ENCODE measurements at places on chromosomes 16 and 17.

- DNase-seq: no peak
Measured at GRCh38 chr17:73347351-73347750, 35.5 kb upstream of the CDC42EP4 start.

GRCh38 chr17:1724351-1724868 lies at the start of gene WDR81:
TSS of gene WDR81 (plus strand) at chr17:1724704. CDS start at chr17:1724960, 256 bp downstream.
- peak; percentile 70 for DNase-seq

GRCh38 chr17:35117984-35118383 lies 1.7 kb downstream of the RAD51D start:
- no peak for DNase-seq

DNA sequence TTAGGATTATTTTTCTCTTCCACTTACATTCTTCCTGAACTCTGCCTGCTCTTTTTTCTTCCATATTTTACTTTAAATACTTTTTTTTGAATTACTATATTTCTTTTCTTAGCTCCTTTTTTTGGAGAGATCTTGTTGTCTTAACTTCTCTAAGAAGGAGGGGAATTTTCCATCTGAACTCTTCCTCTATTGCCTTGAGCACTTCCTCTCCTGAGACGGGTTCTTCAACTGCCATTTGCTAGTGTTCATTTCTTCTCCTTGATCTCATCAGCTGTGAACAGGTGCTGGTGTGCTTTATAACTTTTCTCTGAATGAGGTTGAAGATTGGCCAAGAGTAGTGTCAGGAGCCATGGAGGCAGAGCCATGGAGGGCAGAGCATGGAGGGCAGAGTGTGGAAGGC lies 15.1 kb upstream of the CD300LD start:
- DNase-seq: no peak

- DNase-seq: no peak
Measured at GRCh38 chr17:9587969-9588656, 11.7 kb downstream of the CFAP52 start.

DNA sequence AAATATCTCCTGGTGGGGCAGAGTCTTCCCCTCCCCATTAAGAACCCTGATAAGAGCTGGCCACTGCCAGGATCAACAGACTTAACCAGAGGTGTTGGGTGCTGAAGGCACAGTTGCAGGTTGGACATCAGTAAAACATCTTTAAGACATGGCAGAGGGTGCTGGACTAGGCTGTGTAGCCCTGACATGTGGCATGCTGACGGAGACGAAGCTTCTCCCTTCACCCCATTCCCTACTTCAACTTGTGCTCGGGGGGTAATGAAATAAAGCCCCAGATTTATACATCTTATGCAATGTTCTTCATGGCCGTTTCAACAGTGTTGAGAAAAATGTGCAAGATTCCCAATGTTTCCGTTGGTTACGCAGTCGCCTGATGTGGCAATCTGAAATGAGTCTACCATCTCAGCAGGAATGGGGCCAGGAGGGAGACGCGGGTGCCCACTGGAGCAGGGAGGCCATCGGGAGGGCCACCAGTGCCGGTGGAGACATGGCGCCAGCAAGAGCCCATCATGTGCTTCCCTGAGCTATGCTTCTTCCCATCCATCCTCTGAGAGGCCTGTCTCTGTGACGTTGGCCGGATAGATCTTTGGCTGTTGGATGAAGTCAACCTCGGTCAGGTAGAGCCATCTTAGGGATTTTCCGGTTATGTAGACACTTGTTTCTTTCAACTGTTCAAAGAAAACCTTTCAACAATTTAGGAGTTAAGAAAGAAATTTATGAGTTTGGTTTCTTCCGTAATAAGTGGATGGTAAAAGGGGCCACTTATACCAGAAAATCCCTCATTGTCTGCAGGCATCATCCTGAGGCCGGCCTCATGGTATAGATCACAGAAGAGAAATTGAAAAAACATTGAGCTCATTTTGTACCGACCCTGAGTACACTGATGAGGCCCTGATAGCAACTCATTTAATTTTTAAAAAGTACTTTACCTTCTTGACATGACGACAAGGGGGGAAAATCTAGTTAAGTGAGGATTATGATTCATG lies 6.4 kb downstream of the IRF8 start:
- no peak for DNase-seq

- DNase-seq: peak; percentile 33
Measured at GRCh38 chr17:80720610-80721577, 176.3 kb downstream of the RPTOR start.

DNA sequence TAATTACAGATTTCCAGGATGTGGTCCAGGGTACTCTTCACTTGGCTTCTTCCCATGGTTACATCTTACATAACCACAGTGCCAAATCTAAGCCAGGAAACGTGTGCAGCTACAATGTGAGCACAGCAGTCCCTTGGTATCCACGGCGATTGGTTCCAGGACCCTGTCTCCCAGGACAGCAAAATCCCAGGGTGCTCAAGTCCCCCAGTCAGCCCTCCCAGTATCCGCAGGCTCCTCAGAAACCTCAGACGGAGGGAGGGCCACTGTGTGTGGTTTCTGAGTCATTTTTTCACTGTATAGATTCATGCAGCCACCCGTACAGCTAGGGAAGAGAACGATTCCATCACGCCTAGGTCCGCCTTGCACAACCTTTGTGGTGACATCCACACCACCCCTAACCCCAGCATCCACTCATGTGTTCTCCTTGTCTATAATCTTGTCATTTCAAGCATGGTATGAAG lies 11.1 kb upstream of the ATP2C2 start:
- DNase-seq: no peak

DNA sequence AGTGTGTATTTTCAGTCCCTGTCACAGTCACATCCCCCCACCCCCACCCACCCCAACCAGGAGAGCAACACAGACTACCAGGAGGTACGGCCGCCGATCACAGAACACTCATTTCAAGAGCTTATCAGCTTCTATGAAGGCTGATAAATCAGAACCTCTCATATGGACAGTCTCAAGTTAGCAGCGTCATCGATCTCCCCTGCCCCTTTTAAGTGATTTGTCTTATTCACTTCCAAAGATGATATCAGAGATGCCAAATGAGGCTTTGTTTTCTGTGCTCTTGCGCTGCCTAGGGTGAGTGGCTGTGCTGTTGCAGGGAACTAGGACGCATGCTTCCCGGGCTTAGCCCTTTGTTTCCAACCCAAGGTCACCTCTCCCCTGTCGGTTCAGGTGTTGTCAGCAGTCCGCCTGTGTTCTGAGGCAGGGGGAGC lies 26.8 kb upstream of the PMFBP1 start:
- no peak for DNase-seq

DNA sequence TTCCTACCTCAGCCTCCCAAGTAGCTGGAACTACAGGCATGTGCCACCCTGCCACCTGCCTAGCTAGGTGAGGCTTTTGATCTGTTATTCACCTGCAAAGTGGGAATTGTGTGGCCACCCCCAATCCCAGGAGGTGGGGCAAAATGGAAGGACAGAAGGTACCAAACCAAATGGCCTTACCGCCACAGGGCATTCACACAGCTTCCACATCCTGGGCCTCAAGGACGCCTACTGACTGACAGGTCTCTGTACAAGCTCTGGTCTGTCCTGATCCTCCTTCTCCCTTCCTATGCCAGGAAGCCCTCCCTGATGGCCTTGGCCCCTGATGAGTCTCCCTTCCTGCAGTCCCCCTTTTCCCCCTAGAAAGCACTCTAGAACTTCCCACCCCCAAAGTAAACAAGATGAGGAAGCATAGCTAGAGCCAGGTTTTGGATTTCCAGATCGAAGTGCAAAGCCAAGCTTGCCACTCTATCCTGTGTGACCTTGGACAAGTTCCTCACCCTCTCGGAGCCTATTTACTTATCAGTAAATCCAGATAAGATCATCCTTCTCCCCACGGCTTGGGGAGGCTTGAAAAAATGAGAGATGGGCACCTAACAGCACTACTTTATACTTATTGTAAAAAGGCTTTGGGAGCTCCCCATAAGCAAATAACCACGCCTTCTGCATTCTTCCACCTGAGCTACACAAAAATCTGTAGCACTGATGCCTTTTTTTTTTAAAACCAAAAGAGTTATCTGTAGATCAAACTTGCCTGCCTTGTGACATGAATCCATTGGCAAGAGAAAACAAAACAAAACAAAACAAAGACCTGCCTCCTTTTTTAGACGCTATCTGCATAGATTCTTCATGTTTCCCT lies 4.5 kb downstream of the PLLP start:
- no peak for DNase-seq

DNA sequence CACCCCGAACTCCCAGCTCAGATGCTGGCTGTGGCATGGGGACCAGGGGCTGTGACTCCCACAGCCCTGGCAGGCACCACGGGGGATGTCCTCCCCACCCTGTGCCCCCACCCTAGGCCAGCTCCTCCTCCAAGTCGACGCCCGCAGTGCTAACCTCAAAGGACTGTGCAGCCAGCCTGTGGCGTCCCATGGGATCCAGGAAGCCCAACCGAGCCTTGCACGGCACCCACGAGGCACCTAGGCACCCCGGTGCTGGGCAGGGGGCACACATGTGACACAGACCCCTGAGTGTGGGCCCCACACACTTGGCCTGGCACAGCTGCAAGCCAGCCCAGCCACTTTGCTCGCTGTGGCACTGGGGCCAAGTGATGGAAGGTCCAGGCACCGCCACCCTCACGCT lies 3.9 kb downstream of the GCGR start:
- DNase-seq: no peak

GRCh38 chr17:50891577-50891989 lies 25.4 kb upstream of the TOB1 start:
- no peak for DNase-seq

DNA sequence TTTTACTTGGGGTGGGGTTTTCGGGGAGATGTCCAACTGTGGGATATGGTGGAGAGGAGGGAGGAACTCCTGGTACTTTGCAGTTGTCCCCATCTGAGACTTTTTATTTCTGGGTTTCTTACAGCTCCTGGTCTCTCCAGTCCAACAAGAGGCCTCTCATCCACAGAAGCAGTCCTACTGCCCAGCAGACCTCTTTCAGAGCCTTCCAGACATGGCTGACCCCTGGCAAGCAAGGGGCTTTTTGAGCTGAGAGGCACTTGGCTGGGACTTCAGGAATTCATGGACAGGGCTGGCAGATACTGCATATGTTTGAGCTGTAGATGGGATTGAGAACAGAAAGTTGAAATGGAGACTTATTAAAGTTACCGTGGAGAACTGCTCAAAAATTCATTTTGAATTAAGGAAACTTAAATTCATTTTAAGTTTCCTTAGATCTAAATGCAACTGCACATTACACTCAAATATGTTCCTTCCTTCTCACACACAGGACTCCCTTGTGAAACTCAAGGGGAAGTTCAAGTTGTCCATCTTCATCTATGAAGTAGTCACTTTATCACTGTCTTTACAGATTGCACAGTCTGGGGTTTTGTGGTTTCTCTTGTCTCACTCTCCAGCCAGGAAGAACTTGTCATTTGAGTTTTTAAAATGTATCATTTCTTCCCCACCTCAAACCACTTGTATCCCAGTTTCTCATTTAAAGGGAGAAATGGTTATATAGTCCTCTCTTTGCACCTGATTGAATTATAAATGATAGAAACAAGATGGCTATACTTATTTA lies 1.1 kb downstream of the LASP1NB start:
- no peak for DNase-seq

- DNase-seq: no peak
Measured at GRCh38 chr17:8776881-8777280, 18.5 kb upstream of the SPDYE4 start.

GRCh38 chr16:50071075-50071671 lies 5.4 kb downstream of the HEATR3 start:
- DNase-seq: no peak

GRCh38 chr16:88558457-88559442 lies 11.5 kb upstream of the ZC3H18 start:
- no peak for DNase-seq

DNA sequence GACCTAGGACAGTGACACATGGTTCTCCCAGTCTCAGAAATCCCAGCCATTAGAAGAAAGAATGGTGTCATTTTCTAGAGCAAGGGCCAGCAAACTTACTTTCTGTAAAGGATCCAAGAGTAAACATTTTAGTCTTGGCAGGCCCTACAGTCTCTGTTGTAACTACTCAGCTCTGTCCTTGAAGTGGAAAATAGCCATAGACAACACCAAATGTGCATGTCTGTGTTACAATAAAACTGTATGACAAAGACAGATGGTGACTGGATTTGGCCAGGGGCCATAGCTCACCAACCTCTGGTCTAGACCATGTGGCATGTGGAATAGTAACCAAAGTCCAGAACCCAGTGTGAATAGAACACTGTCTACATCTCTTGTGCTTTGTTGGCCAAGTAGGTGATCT lies 286.5 kb downstream of the HS3ST4 start:
- no peak for DNase-seq

- DNase-seq: no peak
Measured at GRCh38 chr16:48340054-48340453, 45.2 kb downstream of the SIAH1 start.

GRCh38 chr17:79385962-79386563 lies 224.8 kb downstream of the RBFOX3 start:
- no peak for DNase-seq

GRCh38 chr16:89973654-89974335 lies 25.2 kb downstream of the DEF8 start:
- DNase-seq: no peak

DNA sequence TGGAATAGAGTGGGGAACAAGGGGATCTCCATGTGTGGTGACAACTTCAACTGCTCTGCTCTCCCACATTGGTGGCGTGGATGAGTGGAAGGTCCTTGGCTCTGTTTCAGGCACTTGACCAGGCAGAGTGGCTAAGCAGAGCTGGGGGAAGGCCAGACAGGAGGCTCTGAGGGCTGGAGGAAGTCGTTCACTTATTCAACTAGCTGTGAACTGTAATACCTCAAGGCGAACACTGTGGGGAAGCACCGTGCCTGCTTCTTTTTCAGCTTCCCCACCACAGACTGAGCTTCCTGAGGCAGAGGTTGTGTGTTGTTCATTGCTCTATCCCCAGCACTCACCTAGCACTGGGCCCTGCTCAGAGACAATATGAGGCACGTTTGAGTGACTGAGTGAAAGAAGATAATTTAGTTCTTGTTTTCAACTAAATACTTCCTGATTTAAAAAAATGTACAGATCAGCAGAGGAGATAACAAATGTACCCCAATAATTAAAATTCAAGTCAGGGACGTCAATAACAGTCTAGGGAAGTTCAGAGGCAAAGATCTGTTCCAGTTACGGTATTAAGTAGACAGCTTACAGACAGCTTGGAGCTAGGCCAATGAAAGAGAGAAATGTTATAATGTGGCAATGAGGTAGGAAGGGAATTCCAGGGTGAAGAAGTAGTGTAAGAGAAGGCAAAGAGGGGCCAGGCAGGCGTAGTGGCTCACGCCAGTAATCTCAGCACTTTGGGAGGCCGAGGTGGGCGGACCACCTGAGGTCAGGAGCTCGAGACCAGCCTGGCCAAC lies 34.7 kb downstream of the MYO18A start:
- peak; percentile 43 for DNase-seq

DNA sequence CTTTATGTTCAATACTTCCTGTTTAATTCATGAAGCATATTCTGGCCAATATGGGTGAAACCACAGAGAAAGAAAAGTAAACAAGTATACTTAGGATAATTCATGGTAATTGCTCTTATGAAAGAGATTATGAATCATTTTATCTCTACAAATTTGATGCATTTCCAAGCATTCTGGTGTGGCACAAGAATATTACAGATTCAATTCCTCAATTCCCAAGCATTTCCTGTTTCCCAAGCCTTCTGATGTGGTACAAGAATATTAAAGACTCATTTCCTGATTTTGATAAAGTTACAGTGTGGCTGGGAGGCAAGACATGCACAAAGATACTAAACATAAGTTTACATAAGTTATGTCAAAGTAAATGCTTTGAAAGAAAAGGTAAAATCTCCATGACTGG lies 126.1 kb upstream of the NUDT7 start:
- DNase-seq: no peak

Data from activated CD4-positive, alpha-beta T cell treated with anti-CD3 and anti-CD28 coated beads, Interleukin-2, amount 50 U/mL, for 24 hours (primary cell).